ENCODE measurements at places on chromosomes 6 and 20.

DNA sequence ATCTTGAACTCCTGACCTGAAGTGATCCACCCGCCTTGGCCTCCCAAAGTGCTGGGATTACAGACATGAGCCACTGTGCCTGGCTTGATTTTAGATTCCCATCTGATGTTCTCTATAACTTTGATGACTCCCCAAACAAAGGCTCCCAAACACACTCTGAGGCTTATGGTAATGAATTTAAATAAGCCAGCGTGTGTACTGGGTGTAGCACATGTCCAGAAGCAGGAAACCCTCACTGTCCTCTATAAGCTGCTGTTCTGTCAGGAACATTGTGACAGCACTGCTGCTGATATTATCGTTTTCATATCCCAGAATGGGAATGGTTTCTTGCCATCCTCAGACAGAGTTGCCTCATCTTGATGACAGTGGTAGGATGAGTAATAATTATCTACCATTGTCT lies 54.1 kb upstream of the SALL4 start:
- DNase-seq: no peak

- DNase-seq: no peak
Measured at GRCh38 chr6:167200806-167201205, 43.0 kb upstream of the GPR31 start.

DNA sequence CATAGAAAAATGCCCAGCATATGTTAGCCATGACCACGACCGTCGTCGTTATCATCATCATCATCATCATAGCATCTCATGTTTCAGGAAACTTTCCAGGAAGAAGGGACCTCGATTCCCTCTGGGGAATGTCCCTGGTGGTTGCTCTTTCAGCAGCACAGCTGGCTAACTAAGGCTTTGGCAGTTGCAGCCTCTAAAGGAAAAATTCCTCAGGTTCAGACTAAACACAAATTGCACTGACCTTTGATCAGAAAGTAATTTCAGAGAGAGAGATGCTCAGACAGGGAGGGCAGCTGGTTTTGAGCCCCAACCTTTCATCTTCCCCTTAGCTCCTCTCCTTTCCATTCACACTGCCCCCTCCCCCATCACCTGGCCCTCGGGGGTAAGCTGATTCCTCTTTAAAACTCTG lies 5.6 kb upstream of the CFB start:
- DNase-seq: peak; percentile 27

DNA sequence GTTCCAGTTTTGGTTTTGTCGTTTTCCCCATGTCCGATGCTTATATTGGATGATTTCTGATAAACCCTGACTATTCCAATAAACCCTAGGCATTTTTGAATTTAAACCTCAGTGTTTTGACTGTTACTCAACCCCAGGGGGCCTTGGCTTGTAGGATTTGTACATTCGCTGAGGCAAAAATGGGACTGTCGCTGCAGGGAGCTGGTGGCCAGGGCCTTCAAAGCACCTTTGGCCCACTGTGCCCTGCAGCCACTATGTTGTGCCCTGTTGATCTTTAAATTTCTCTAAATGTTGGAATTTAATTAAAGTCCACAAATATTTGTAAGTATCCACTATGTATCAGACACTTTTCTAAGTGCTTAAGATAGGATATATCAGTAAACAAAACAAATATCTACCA lies 9.5 kb upstream of the NOL7 start:
- no peak for DNase-seq

DNA sequence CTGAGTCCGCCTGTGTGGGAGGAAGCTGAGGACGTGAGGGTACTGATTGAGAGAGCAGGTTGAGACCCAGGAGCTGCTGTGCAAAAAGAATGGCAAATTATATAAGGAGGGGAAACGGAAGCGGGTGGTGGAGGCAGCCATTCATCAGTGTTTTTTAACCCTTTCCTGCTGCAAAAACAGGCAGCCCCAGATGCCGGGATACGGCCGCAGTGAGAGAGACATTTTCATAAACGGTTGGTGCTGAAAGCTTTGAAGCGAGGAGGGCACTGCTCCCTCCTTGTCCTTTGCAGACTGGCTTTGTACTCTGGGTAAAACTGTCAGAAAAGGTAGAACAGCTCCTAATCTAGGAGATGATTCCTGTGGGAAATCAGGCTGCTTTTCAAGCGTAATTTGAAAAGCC lies 56.4 kb downstream of the TTI1 start:
- no peak for DNase-seq

- DNase-seq: no peak
Measured at GRCh38 chr6:71028877-71029252, 72.0 kb upstream of the B3GAT2 start.

DNA sequence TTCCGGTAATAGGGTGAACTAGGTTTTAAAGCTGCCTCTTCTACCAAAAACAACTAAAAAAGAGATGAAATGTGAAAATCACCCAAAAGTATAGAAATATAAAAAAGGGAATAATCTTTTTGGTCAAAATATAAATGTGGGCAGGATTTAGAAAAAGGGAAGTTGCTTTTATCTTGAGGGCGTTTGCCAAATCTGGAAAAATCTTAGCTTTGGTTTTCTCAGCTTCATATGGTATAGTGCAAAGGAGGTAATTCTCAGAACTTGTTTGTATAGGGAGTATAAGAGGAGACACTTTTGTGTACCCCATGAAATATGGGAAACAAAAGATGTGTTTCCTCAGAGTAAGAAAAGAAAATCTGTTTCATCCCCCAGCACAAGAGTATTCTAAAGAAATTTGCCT lies 54.2 kb upstream of the TRIM26 start:
- DNase-seq: no peak

DNA sequence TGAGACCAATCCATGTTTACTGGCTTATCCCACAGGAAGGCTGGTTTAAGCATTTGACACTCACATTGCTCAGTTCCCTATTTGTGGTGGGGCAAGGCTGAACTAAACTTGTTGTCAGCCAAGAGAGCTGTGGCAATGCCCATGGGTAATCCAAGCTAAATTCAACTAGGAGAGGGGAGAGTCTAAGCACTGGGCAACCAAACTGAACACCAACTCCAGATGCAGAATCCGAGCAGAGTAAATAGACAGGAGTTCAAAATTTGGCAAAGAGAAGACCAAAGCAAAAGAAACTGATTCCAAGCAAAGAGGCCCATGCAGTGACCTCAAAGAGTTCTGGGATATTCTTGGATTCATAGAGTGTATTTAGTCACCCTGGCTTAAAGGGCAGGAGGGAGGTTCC lies 106.5 kb upstream of the NT5E start:
- no peak for DNase-seq

- DNase-seq: peak; percentile 64
Measured at GRCh38 chr20:16801919-16802651, 53.9 kb downstream of the OTOR start.

DNA sequence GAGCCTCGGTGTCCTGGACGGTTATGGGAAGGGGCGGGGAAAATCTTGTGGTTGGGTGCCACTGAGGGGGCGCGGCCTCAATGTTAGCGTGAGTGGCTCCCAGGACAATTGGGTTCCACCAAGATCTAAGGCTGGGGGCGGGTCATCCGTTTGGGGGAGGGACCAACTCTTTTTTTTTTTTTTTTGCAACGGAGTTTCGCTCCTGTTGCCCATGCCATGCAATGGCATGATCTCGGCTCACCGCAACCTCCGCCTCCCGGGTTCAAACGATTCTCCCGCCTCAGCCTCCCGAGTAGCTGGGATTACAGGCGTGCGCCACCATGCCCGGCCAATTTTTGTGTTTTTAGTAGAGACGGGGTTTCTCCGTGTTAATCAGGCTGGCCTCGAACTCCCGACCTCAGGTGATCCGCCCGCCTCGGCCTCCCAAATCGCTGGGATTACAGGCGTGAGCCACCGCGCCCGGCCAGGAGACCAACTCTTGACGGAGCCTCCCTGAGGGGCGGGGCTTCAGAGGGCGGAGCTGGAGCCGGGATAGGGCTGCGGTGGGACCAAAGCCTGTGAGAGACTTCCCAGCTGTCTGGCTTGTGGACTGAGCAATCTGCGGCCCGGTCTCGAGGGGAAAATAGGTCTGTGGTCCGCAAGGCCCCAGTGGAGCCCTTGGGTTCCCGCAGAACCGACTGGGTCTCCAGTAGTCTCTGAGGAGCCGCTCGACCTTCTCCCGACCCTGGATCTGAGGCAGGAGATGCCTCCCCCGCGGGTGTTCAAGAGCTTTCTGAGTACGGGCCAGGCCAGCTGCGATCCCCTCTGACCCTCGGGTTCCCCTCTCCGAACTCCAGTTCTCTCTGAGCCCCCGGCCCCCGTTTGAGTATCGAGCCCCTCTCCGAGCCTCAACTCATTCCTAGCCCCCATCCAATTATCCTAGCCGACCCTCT lies 1.1 kb downstream of the SPAG4 start:
- DNase-seq: peak; percentile 100

DNA sequence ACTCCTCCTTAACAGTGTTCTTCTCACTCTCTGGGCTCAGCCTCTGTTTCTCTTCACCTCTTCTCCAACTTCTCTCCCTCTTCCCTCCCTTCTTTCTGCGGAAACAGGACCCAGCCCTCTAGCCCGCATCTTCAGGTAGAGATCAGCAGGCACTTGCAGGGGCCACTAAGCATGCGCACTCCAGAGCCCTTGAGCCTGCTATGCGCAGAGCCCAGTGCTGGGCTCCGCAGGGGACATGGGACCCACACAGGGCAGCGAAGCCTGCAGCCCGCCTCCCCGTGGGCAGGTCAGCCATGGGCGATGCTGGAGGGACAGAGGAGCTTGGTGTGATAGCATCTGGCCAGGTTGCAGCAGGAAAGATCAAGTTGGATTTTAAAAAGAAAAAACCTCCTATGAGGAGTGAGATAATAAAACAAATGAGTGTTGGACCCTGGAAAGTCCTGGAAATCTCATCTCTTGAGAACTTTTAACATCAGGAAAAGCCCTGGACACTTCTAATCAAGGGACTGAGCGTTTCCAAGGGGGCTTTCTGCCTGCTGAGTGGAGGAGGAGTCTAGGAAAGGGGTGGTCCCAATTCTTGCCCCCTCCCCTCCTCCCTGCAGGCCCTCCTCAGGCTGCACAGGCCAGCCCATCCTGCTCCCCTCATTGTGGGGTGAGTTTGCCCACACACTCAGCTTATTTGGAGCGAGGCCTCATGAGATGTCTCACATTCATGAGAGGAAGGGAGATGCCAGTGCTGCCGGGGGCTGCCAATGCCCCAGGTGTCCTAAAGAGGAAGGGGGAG lies 71.9 kb downstream of the MDGA1 start:
- no peak for DNase-seq

DNA sequence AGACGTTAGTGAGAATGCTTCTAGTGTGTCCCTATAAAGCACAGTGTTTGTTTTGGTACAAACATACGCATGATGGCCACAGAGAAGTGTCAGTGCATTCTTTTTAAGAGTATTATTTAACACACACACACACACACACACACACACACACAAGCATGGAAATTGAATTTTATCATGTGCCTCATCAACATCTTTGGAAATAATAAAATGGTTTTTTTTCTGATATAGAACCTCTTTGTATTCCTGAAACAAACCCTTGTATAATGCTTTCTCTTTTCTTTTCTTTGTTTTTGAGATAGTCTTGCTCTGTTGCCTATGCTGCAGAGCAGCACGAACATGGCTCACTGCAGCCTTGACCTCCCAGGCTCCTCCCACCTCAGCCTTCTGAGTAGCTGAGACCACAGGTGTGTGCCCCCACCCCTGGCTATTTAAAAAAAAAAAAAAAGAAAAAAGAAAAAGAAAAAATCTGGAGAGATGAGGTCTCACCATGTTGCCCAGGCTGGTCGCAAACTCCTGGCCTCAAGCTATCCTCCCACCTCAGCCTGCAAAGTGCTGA lies 116.2 kb upstream of the SYNDIG1 start:
- no peak for DNase-seq

- no peak for DNase-seq
Measured at GRCh38 chr6:50305660-50306059, 255.9 kb upstream of the DEFB112 start.

GRCh38 chr20:7137395-7138151 lies 370.1 kb downstream of the BMP2 start:
- DNase-seq: no peak
